ENCODE measurements at places on chromosomes 1 and 21.

DNA sequence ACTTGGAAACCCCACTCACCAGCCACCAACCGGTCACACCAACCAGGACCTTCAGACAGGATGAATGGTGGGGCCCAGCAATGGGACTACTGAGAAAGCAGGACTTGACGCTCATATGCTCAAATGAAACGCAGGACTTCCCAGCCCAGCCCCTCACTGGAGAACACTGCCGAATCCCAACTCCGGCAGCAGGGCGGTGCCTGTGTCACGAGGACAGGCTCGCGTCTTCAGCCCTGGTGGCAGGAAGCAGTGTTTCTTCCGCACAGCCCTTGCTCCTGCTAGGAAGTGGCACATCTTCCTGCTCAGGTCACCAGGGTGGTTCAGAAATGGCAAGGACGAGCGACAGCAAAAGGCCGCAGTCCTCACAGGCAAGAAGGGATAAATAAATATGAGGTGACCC lies 38.9 kb downstream of the CD58 start:
- DNase-seq = no peak

GRCh38 chr1:64505232-64505943 lies 35.5 kb downstream of the CACHD1 start:
- DNase-seq = peak; percentile 40

DNA sequence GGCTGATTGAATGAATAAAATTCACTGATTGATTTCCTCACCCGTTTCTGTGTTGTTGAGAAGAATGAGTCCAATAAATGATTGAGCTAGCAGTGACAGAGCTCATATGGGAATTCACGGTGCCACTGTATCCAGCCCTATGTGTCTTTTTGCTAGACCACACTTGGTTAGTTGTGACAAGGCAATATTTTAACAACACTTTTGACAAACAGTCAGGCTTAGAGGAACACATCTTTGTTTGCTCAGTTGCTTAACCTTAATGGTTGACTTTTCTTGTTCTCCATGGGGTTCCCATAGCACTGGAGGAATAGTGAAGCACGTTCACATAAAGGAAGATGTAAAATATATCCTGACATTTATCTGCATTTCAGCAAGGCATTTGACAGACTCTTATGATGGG lies 273.9 kb upstream of the DEPDC1 start:
- DNase-seq = no peak

GRCh38 chr1:113893267-113893666 lies 5.9 kb upstream of the BCL2L15 start:
- DNase-seq = no peak

- no peak for DNase-seq
These were observed 340.0 kb downstream of the NPHP4 start for GRCh38 chr1:5651964-5652821.

- DNase-seq = peak; percentile 37
These were observed 3.2 kb upstream of the DENND1B start for GRCh38 chr1:197778366-197778945.

DNA sequence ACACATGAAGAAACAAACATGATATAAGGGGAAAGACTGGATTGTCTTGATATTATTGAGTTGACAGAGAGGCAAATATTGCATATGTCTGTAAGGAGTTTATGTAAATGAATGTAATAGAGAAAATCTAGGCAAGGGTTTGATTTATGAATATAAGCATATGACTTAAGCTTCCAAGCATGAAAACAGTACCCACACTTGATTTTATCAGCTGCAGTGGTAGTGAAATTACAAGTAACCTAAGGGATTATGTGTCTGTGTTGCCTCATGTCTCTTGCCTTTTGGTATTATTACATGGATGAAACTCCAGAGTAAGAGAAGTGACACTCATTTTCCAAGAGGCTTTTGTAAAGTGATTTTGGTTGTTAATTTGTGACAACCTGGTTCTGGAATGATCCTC lies 1678.9 kb downstream of the KCNT2 start:
- DNase-seq = no peak

DNA sequence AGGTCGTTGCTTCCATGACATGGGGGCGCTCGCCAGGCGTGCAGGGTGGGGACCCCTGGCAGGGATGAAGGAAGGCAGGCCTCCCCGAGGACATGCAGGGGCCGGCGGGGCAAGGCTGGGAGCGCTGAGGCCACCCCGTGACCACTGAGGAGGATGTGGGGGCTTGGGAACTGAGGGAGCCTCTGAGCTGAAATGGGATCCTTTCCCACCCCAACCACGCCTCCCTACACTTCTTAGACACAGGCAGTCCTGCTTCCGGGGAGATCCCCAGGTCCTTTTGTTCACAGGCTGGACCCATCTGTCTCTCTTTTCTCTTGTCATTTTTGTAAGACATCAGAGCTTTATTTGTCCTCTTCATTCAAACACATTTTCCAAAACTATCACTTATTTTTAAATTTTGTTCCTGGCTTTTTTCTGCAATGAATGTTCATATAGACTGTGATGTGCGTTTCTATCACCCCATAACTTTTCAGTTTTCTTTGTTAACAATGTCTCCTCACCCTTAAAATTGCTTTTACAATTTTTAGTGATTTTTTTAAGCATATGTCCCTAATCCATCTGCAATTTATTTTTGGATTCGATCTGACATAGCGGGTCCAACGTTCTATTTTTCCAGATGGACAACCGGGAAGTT lies 156.7 kb upstream of the BACE2 start:
- DNase-seq = no peak

GRCh38 chr1:1407636-1408318 lies 684 bp upstream of the MRPL20 start:
- no peak for DNase-seq

- no peak for DNase-seq
These were observed 98.3 kb upstream of the CAMK1G start for GRCh38 chr1:209485167-209485566.

- DNase-seq = no peak
These were observed 128.3 kb upstream of the C1orf21 start for GRCh38 chr1:184258525-184258924.

DNA sequence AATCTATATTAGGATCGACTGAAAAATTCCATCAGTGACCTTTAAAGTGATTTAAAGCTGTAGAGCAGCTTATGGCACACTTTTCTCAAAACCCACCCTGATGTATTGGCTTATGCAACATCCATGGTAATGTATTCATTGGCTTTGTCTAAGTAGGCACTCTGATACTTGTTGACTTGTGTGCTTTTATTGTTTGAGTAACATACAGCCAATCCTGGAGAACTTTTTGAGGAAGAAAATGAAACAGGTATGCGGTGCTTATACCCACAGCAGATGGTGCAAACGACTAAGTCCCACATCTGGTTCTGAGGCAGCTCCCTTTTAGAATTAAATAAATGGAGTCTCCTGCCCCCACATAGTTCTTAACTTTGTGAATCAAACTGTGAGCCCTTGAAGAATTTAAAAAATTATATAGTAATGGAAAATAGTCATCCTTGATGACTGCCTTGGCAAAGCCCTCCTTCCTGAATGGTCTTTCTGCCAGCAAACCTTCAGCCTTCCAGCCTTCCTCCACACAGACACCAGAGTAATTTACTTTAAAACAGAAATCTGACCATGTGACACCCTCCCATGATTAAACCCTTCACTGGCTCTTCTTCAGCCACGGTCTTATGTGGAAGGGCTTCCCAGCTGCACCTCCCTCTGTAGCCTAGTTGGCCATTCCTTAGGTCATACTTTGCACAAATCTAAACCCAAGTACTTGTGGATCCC lies 116.0 kb downstream of the BCAR3 start:
- DNase-seq = no peak

DNA sequence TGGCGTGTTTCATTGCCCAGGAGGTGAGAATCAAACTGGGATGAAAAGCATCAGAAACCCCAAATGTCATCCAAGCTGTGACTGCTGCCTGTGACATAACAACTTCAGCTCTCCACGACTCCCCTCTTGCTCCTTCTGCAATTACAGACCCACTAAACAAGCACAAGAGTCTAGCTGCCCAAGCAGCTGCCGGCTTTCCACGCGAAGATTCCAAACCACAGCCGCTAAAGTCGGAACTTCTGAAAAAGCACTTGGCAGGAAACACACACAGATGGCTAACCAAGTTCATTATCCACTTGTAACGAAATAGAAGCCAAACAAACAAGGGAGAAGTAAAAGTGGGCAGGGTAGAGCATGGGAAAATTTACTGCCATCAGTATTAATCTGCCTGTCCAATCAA lies 198.1 kb downstream of the SLC35F3 start:
- no peak for DNase-seq

- DNase-seq = peak; percentile 68
These were observed 26.8 kb downstream of the PTTG1IP start for GRCh38 chr21:44846485-44847260.

DNA sequence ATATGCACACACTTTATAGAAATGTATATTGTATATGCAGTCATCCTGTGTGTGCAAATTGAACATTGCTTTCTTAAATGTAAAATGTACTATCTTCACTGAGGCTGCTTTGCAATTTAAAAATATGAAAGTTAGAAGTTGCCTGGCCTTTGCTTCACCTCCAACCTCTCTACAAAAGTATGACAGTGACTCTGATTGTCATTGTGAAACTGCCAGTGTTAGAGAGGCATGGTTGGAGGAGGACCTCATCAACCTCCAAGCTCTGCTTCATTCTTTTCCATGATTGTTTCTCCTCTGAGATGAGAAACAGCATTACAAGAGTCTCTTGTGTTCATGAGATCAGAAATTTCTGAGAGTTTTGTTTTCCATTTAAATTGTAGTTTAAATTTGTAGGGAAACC lies 185.5 kb downstream of the ZC3H11B start:
- no peak for DNase-seq

DNA sequence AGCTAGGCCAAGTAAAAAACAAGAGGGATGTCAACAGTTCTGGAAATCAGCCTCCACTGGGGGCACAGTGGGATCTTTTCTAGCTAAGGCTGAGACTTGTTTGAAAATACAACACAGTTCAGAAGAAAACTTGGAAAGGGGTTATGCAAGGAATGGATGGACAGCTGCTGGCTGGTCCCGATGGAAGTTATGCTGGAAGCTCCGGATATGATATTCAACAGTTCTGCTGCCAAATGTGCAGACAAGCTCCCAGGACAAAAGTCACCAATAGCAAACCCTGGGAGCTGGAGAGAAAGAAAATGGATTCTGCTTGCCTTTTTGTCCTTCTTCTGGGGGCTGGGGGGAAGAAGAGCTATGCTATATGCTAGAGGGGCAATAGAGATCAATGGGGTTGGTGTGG lies 14.3 kb downstream of the LMX1A start:
- DNase-seq = no peak

DNA sequence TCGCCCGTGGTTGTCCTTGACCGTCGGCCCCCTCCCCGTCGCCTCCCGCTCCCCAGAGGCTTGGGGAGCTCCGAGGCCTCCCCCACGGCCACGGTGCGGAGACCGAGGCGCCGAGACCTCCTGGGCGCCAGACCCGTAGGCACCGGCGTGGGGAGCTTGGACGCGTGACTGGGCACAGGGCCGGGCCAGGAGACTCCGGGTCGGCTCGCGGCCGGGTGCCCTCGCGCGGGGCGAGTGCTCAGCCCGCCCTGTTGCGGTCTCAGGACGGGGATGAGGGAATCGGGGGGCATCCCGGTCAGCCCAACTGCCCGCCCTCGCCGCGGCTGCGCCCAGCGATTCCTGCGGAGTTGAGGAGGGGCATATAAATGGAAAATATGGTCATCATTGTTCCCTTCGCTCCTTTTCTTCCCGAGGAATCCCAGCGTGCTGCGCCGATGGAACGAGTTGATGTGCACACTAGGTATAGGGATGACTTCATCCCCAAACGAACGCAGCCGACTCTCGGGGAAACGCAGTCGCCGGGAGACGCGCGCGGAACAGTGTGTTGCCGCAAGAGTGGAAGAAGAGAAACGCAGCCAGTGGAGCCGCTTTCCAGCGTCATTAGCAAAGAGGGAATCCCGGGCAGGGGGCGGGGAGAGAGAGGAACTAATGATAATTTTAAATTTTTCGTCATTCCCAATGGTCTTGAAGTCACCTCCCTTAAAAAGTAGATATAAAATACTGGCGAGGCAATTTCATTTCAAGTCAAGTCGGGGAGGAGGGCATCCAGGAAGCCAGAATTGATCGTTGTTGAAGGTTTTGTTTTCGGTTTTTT lies 747 bp upstream of the ENAH start:
- DNase-seq = peak; percentile 55

- DNase-seq = no peak
These were observed 233.7 kb upstream of the NFIA start for GRCh38 chr1:60848583-60849188.

- no peak for DNase-seq
These were observed 249.9 kb downstream of the LRRIQ3 start for GRCh38 chr1:73948055-73948454.

GRCh38 chr1:30806381-30807317 lies 49.1 kb upstream of the LAPTM5 start:
- DNase-seq = no peak

- DNase-seq = no peak
These were observed 27.1 kb upstream of the KCTD3 start for GRCh38 chr1:215539803-215540570.

GRCh38 chr1:210076620-210077019 lies 138.6 kb downstream of the SYT14 start:
- DNase-seq = no peak

DNA sequence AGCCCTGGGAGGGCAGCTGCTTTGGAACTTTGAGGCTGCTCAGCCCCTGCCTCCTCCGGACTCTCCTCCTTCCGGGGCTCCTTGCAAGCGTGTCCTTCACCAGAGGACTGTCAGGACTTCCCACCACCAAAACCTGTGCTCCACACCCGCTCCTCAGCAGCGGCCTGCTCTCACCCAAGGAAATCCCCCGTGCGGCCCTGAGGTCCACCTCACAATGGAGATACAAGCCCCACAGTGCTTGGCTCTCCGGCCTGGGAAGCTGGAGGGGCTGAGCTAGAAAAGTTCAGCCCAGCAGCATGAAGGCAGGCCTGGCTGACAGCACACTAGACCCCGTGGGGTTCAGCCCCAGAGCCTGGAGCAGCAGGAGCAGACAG lies 33.6 kb downstream of the PGBD5 start:
- DNase-seq = no peak

GRCh38 chr1:20578721-20579395 lies 10.0 kb upstream of the CDA start:
- no peak for DNase-seq

GRCh38 chr1:244945109-244945671 lies 80.8 kb upstream of the HNRNPU start:
- DNase-seq = peak; percentile 63

GRCh38 chr1:29631361-29631760 lies 395.0 kb downstream of the PTPRU start:
- no peak for DNase-seq

DNA sequence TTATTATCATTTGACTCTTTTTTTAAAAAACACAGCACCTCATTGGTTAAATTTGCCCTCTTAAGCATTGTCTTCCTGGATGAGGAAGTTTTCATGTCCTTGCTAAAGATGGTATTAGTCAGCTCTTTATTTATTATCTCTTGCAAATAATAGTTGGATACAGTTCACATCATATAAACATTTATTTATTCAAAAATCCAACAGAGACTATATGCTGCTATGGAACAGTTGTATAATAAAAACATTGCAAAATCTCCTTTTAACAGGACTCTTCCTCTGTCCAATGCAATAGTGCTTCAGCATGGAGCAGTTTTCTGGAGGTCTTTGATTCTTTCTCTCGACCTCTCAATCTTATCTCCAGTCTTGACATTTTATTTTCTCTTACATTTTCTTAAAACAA lies 49.5 kb upstream of the VCAM1 start:
- no peak for DNase-seq

Data from B cell (primary cell).